ENCODE measurements at places on chromosomes 2 and 18. TPM values are rescaled to one million over a fixed set of nuclear protein-coding genes. Genes with fewer than 3 reads are reported as not detected.

Gene ZNF804A
- not detected for total RNA-seq

Gene TSPYL6
- not detected for total RNA-seq

Gene FOXD4L1
- not detected for total RNA-seq

Gene SRD5A2
- total RNA-seq, result not detected

Gene LRP2
- total RNA-seq, result 0.25 TPM

Gene AOX1
- total RNA-seq, result 0.45 TPM

Gene EFR3B
- total RNA-seq, result 0.41 TPM

Gene PROM2
- 0.89 TPM for total RNA-seq

Gene REG1B
- total RNA-seq, result not detected

All from activated naive CD4-positive, alpha-beta T cell treated with anti-CD3 and anti-CD28 coated beads for 36 hours (primary cell).